ENCODE measurements at places on chromosomes 16 and 17.

DNA sequence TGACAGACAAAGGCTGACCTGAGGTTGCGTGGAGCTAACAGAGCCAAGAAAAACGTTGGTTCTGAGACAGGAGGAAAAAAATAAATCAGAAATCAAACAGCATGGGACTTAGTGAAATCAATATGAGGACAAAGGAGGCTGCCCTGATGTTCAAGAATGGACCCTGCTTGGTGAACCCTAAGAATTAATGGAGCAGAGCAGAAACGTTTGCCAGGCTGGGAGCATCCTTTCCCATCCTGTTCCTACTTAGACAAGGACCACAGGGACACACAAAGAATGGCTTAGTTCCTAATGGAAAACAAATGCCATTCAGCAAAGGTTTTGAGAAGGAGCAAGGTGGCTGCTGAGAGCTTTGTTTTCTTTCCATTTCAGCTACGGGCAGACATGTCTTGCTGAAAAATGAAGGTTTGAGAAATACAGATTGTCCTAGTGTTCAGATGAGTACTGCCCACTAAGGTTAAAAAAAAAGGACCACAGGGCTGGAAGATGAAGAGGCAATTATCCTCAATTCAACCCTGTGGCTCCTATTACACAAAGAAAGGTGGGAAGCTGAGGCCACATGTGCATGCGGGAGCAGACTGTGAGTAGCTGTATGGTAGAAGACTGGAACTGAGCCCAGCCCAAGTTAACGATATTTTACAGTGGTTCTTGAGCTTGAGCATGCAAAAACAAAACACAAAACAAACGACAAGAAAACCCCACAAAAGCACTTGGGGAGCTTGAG lies 230.1 kb downstream of the SLC39A11 start:
- no peak for DNase-seq

DNA sequence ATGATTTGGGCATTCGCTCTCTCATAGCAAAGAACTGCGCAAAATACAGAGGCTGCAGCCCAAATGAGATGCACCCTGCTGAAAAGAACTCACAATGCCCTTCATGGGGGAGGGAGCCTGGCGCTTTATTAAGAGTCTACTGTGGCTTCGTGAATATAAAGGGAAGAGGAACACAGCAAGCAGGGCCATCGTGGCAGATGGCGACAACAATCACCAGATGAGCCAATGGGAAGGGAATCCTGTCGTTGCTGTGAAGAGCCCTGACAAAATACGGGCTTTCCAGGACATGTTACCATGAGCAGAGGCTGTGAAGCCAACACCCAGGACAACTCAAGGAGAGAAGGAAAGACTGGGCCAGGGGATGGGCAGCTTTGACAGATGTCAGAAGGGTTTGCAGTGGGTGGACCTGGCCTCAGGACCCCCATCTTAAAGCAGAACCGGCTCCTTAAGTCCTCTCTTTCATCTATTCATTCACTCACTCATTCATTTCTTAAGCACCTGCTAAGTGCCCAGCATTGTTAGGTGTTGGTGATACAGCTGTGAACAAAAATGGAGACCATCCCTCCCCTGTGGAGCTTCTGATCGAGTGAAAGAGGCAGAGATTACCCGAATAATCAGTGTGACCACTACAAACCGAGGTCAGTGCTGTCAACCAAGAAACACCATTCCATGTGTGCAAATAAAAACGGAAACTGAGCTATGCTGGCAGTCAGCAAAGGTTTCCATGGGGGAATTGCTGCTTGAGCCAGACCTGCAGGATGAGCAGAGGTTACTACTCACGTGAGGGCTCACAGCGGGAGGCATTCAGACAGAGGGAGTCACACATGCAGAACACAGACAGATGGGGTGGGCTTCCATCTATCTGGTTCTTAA lies 125.8 kb downstream of the DYNLRB2 start:
- DNase-seq, result no peak

- no peak for DNase-seq
Measured at GRCh38 chr16:87273471-87274030, 43.6 kb downstream of the C16orf95 start.

DNA sequence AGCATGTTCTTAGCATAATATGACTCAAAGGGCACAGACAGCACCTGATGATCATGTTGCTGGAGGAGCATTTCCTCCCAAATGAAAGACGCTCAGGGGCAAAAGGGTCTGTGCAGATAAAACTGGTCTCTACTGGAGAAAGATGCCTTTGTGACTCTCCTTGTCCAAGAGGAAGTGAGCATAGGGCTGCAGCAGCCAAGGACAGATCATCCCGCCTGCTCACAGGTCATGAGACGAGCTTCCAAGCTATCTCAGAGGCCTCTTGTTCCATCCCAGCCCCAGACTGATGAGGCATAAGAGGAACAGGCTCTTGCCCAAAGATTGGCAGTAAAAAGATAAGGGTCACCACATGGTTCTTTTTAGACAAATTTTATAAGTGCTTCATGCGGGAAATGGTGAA lies 141.8 kb downstream of the KATNIP start:
- no peak for DNase-seq

DNA sequence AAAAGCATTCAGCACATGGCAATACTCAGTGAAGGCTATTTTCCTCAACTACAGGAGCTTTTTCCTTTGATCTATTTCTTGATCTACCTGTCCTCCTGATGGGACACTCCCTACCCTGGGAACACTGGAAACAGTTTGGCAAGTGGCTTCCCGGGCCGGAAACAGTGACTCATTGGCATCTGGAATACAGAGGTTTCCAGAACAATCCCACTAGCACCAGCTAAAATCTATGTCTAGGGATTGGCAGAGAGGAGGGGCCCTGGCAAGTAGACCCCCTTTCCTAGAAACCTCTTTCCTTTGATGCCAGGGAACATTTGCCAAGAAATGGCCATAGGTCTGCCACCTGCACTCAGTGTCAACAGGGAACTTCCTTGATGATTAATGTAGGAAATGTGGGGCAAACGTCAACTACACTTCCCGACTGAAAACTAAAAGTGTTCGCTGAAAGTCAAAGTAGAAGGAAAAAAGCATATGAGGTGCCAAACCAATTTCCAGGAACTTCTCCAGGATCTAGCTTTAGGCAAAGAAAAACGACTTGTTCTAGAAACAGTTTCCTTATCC lies 30.4 kb upstream of the FBXW10B start:
- DNase-seq, result no peak

DNA sequence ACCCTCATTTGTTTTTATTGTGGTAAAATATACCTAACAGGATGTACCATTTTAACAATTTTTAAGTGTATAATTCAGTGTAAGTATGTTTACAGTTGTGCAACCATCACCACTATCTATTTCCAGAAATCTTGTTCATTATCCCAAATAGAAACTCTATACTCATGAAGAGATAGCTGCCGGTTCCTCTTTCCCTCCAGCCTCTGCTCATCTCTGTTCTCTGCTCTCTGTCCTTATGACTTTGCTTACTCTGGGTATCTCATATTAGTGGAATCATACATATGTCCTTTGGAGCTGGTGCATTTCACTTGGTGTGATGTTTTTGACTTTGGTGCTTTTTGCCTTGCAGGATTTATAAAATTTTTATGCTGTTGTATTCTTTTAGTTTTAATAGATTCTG lies 19.4 kb downstream of the CYLD start:
- no peak for DNase-seq

- no peak for DNase-seq
Measured at GRCh38 chr17:41494524-41494923, 4.8 kb upstream of the KRT36 start.

DNA sequence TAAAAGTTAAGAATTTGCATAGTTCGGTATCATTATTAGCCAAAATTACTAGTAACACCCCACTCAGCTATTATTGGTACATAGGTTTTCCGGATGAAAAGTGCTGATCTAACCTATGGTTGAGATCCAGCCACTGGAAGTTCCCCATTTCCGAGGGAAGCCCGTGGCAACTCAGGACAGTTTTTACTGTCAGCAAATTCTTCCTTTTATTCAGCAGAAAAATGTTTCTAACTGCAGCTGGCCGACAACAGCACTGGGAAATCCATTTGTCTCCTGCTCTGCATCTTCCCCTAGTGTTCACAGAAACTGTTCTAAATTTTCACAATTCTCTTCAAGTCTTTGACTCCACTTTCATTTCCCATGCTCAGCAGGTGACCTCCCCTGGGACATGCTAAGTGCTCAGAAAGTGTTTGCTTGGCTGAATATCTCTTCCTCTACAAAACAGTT lies 15.5 kb upstream of the MMD start:
- peak; percentile 36 for DNase-seq

DNA sequence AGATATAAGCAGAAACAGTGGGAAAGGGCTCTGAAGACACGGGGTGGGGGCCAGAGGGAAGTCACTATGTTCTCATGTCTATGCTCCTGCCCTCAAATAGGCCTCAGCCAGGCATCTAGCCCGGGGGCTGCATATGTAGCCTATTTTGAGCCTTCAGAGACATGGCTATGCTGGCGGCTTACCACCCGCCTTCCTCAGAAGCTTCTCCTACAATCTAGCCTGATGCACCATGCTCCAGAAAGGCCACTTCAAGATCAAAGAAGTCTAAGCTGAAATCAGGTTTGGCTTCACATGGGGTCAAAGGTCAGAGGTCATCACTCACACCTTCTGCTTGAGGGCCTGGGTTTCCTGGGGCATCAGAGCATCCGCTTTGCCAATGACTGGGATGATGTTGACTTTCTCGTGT lies 1.6 kb downstream of the SEPTIN1 start:
- no peak for DNase-seq

GRCh38 chr17:28258347-28258887 lies 60.6 kb upstream of the TMEM97 start:
- DNase-seq, result no peak

DNA sequence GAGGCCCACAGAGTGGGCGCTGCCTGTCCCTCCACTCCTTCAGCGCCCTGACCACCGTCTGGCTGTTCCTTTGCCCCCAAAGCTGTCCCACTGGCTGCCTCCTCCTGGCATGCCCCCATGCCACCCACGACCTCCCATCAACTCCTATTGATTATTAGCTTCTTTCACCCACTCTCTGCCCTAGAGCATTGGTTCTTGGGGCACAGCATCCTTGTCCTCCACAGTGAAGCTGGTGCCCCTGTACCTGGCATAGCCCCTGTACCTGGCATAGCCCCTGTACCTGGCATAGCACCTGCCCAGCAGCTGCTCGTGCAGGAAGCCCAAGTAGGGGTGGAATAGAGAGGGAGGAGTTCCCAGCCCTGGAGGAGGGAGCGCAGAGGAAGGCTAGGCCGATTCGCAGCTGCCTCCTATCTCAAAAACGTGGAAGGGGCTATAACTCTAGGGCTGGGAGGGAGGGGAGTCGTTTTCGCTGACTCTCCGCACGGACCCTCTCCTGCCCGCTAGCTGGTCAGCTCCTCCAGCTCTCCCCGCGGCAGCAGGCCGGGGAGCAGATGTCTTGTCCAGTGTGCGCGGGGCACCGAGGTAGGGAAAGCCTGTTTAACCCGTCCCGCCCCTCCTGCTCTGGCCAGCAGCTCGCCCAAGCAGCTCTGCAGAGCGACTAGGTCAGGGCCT lies 5.7 kb upstream of the ACTG1 start:
- DNase-seq, result no peak

DNA sequence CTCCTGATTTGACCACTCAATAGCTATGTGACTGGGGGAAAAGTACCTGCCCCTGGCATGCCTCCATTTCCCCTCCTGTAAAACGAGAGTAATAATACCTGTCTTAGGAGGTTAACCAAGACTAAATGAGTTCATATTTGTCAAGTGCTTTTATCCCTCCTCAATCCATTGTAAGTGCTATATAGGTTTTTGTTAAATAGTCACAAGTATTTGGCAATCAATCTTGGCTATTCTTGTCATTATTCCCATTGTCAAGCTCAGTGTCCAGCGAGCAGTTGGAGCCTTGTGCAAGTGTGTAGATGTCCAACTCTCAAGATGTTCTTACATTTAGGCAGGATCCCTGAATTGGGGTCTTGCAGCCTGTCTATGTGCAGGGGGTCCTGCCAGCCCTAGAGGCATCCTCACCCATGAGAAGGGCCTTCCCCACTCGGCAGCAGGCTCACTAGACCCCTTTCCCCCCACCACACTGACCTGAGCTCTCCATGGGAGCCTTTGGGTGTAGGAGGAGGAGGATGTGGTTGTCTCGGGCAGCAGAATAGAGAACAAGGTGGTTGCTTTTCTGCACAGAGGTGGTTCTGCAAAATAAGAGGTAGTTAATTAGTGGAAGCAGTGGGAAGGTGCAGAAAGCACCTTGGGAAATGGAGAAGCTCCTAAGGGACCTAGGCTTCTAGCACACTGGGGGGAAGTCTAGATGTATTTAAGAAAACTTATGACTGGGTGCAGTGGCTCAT lies 18.0 kb downstream of the PIK3R6 start:
- no peak for DNase-seq

DNA sequence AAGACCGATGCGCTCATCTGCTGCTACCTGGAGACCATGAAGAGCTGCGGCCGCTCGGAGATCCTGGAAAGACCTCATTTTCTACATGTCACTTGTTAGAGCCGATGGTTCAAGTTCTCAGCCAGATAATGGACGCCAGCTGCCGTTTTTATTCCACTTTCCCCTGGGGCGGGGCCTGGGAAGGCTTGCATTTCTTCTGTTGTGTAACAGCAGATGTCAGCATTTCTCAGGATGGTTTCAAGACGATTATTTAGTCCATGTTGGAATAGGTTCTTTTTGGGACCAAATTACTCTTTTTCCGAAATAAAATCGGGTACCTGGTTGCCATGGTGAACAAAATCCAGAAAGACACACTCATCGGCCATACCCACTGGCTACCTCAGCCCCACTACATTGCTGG lies 1418.3 kb downstream of the CDH11 start:
- no peak for DNase-seq

DNA sequence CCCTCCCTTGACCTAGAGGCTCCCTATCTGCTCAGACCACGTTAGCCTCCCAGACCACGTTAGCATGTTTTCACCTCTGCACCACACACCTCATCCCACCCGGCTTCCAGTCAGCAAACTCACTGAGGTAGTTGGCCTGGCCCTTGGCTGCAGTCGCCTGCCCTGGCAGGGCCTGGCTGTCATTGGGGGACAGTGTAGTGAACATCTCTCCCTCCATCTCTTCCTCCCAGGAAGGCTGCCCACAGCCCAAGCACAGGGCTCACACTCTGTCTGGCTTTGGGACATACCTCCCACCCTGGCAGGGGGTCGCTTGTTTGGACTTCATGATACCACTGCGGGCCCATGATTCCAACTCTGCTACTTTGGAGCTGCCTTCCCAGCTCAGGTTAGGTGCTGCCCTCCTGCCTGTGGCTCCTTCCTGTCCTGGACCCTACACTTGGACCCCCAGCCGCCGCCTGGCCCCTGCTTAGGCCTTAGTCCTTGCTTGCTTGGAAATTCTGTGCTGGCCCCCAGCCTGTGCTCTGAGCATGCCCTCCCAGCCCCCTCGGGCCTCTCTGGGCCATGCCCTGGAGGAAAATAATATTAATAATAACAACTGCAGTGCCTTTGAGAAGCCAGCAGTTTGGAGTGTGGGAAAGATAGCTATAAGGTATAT lies 167.7 kb downstream of the COPRS start:
- no peak for DNase-seq

- DNase-seq, result no peak
Measured at GRCh38 chr16:86406056-86406455, 104.3 kb upstream of the FOXF1 start.

DNA sequence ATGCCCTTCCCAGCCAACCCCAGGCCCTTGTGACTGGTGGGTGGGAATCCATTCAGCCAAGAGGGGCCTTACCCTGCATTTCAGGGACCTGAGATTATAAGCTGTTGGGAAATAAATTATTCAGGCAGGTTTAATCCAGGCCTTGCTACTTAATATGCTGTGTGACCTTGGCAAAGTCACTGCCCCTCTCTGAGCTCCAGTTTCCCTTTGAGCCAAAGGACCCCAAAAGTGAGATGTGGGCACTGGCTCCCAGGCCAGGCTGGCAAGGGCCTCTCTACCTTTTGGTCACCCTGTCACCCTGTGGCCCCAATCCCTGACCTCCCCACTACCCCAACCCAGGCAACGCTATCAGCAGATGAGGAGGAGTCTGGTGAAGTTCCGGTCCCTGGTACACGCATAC lies 33.9 kb downstream of the MYO15A start:
- no peak for DNase-seq

GRCh38 chr17:77303620-77304019 lies 162.9 kb downstream of the SEC14L1 start:
- no peak for DNase-seq
